ENCODE measurements at places on chromosomes 16 and 17.
A peak's percentile ranks its signal among the peaks of the same experiment; 100 is the strongest.

GRCh38 chr17:75125984-75126383 lies 5.6 kb downstream of the NT5C start:
- H3K4me3 ChIP-seq: no peak overlapping the region

GRCh38 chr16:19645557-19645981 lies 72.5 kb downstream of the KNOP1 start:
- H3K36me3 ChIP-seq: peaks cover 7% of the 10 kb centered on the region
- no peaks in the 10 kb centered on the region for H3K27me3 ChIP-seq
- no peaks in the 10 kb centered on the region for H3K4me1 ChIP-seq
- no peak overlapping the region for H3K27ac ChIP-seq

GRCh38 chr17:74443516-74444296 lies 11.8 kb downstream of the GPRC5C start:
- no peaks in the 10 kb centered on the region for H3K36me3 ChIP-seq
- no peak for DNase-seq
- peaks cover 9% of the 10 kb centered on the region for H3K4me1 ChIP-seq
- peak overlapping the region; percentile 16 for H3K4me3 ChIP-seq

DNA sequence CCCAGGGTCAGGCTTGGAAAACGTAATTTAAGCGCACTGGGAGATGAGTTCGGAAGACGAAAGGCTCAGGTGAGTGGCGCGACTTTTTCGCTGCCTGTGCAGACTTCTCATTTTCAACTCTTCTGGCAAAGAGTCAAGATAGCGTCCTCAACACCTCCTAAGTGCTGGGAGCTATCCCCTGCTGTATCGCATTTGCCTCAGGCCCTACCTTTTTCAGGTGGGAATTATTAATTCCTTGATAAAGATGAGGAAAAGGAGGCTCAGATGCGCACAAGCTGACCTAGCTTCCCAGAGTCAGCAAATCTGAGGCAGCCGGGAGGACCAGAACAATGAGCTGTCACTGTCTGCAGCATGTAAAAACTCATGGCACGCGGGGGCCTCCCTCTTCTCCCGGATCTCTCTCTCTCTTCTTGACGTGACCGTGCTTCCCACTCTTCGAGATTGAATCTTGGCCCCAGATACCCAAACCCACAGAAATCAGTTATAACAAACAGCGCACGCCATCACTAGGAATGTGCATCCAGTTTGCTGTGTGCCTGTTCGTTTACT lies 512 bp upstream of the ADAMTS18 start:
- H3K27ac ChIP-seq: no peak overlapping the region
- peaks cover 17% of the 10 kb centered on the region for H3K27me3 ChIP-seq
- H3K36me3 ChIP-seq: no peaks in the 10 kb centered on the region
- DNase-seq: no peak

- no peaks in the 10 kb centered on the region for H3K4me1 ChIP-seq
- H3K4me3 ChIP-seq: no peak overlapping the region
- DNase-seq: no peak
These were observed 56.5 kb downstream of the XPO6 start for GRCh38 chr16:28155293-28155692.

DNA sequence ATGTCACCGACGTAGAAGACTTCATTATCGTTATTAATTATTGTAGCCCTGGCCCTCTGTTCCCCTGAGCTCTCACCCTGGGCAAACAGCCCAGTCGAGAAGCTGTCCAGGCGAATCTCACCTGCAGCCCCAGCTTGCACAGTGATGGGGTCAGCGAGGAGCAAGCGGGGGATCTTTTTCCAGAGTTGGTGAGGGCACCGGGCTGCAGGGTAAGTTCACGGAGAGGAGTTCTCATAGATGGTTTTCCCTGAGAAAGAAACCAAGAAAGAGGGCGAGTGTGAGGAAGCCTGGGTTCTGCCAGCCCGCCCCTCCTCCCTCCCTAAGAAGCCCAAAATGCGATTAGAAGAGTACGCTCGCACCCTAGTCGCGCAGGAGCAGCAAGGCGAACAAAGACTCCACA lies 436 bp downstream of the SPAG5 start:
- H3K36me3 ChIP-seq: peaks cover 6% of the 10 kb centered on the region
- no peak for DNase-seq
- H3K27me3 ChIP-seq: no peaks in the 10 kb centered on the region
- H3K4me3 ChIP-seq: peak overlapping the region; percentile 78

- no peak overlapping the region for H3K4me3 ChIP-seq
- H3K27me3 ChIP-seq: no peaks in the 10 kb centered on the region
- no peak for DNase-seq
- H3K36me3 ChIP-seq: no peaks in the 10 kb centered on the region
These were observed 47.1 kb downstream of the ABCA8 start for GRCh38 chr17:68908045-68908444.

DNA sequence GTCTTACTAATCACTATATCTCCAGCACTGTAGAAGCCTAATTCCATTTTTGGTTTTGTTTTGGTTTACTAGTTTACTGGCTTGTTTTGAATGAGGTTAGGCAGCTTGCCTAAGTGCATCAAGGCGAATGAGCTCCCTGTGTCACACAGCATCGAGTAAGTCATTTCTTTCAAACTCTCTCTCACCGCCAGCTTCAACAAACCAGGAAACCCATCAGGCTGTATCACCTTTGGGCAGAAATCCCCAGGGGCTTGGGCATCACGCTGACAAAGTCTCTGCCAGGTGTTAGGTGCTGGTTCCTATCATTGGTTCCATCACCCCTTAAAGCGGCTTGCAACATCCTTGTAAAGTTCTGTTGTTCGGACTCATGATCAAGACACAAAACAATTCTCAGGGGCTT lies 226.6 kb downstream of the GRIN2A start:
- H3K27me3 ChIP-seq: no peaks in the 10 kb centered on the region
- no peak for DNase-seq
- H3K4me3 ChIP-seq: no peak overlapping the region
- H3K4me1 ChIP-seq: no peaks in the 10 kb centered on the region
- no peaks in the 10 kb centered on the region for H3K36me3 ChIP-seq

- no peak overlapping the region for H3K27ac ChIP-seq
- no peaks in the 10 kb centered on the region for H3K27me3 ChIP-seq
- H3K36me3 ChIP-seq: no peaks in the 10 kb centered on the region
- no peak for DNase-seq
These were observed 9.6 kb downstream of the IFT140 start for GRCh38 chr16:1602285-1602684.

DNA sequence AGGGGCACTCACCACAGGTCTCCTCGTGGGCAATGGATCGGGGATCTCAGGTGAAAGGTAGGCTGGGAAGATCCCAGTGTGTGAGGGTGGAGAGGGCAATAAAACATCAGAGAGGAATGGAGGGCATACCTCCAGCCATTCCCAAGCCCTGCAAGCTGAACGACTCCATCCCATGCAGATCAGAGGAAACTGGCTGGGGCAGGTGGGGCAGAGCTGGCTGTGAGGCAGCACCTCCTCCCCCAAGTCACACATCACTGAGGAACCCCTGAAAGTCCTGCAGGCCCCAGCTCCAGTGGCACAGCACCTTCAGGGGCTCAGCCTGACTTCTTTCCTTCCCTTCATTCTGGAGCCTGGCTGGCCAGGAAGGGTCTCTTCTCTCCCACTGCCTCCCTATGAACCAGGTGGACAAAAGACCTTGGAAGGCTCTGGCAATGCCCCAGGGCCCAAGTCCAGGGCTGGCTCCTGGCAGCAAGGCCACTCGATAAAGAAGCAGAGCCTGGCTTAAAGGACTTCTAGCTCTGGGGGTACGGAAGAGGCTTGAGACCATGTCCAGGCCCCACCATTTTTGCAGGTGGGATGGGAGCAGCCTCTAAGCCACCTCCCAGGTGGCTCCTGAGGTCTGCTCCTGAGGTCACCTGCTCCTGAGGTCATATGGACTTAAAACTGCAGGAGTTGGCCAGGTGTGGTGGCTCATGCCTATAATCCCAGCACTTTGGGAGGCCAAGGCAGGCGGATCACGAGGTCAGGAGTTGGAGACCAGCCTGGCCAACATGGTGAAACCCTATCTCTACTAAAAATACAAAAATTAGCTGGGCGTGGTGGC lies 13.5 kb upstream of the TMEM208 start:
- H3K4me1 ChIP-seq: peaks cover 5% of the 10 kb centered on the region
- no peak overlapping the region for H3K4me3 ChIP-seq
- no peak overlapping the region for H3K27ac ChIP-seq
- H3K36me3 ChIP-seq: peaks cover 32% of the 10 kb centered on the region

GRCh38 chr17:76132574-76133338 lies 8.3 kb downstream of the FOXJ1 start:
- peaks cover 3% of the 10 kb centered on the region for H3K27me3 ChIP-seq
- H3K27ac ChIP-seq: no peak overlapping the region
- peak; percentile 72 for DNase-seq

- peaks cover 80% of the 10 kb centered on the region for H3K4me1 ChIP-seq
- DNase-seq: peak; percentile 98
- peak overlapping the region; percentile 96 for H3K27ac ChIP-seq
- H3K27me3 ChIP-seq: no peaks in the 10 kb centered on the region
- H3K4me3 ChIP-seq: peak overlapping the region; percentile 82
These were observed 22.7 kb downstream of the MYO15B start for GRCh38 chr17:75610103-75610984.

- no peaks in the 10 kb centered on the region for H3K27me3 ChIP-seq
- no peaks in the 10 kb centered on the region for H3K36me3 ChIP-seq
- no peaks in the 10 kb centered on the region for H3K4me1 ChIP-seq
- no peak overlapping the region for H3K4me3 ChIP-seq
These were observed 28.2 kb downstream of the TBX4 start for GRCh38 chr17:61480414-61480807.

DNA sequence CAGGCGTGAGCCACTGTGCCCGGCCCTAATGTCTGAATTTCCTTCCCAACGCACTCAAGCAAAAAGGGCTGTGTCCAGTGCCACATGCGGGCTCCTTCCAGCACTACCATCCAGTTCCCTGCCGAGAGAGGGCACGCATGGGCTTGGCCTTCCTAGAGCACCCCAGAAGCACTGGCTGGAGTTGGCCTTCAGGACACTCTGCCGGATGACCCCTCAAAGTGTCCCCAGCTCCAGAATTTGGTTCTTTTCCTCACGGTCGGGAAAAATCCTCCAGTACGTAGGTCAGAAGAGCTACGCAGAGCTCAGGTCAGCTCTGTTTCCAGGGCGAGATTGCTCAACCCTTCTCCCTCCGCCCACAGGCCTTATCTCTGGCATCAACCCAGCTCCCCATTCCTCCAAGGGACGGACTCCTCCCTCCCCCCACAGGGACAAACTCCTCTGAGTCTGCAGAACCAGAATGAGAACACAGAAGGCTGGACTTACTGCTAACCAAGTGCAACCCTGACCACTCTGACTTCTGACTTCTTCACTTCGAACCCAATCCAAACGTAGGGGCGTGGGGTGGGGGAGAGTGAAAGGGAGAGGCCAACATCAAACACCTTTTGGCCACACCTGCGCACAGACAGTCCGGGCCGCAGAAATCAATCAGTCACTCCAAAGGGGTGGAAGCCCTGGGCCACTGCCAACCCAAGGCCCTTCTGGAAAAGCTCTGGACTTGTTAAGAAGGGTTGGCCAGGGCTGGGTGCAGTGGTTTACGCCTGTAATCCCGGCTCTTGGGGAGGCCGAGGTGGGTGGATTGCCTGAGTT lies 3.6 kb downstream of the CDC42EP4 start:
- H3K4me1 ChIP-seq: peaks cover 10% of the 10 kb centered on the region
- peak overlapping the region; percentile 100 for H3K4me3 ChIP-seq
- H3K27me3 ChIP-seq: no peaks in the 10 kb centered on the region
- peak overlapping the region; percentile 93 for H3K27ac ChIP-seq

DNA sequence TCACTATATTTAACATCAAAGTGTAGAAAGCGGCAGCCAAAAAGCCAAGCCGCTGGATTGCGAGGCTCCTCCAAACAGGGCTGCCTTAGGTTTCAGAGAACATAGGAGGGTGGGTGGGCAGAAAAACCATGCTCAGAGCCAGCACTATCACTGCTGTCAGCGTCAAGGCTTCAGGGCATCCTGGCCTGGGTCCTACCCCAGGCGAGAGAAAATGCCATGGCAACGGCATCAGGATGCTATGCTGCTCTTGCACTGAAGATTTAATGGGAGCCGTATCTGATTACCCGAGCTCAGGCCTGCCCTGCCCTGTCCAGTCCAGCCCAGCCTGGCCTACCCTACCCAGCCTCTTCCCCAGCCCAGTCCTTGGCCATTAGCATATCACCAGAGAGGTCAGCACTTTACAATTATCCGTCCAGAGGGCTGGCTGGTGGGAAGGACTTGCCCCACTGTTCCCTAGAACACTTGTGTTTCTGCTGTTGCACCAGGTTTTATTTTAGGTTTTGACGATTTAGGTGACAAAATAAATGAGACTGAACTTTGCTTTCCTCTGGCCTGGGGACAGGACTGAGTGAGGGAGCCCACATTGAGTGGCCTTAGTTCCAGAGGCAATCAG lies 61.1 kb downstream of the TOM1L2 start:
- no peaks in the 10 kb centered on the region for H3K27me3 ChIP-seq
- no peak overlapping the region for H3K27ac ChIP-seq
- H3K36me3 ChIP-seq: no peaks in the 10 kb centered on the region
- H3K4me3 ChIP-seq: no peak overlapping the region

DNA sequence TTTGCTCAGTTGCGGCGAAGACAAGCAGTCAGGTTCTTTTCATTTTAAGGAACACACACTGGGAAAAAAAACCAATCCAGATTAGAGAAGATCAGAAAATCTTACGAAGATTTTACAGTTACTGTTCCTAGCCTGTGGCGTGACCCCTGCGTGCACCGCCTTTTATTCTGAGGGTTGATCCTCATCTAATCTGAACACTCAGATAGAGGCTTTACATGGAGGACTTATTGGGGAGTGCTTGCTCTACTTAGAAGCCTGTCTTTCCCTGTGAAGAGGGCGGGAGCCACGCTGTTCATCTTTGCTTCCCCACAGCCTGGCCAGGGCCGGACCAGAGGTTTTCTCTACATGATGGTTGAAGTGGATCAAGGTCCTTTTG lies 1.4 kb downstream of the TBC1D24 start:
- no peak overlapping the region for H3K4me3 ChIP-seq
- H3K4me1 ChIP-seq: no peaks in the 10 kb centered on the region
- DNase-seq: no peak
- H3K36me3 ChIP-seq: no peaks in the 10 kb centered on the region
